ENCODE measurements at places on chromosomes 2 and 18. TPM values are rescaled to one million over a fixed set of nuclear protein-coding genes. Genes with fewer than 3 reads are reported as not detected.

The AFF3 gene
- 20.9 TPM for total RNA-seq

GRCh38 chr18:7778181-7778580 is 211.1 kb downstream of the PTPRM start:
- H3K4me1 ChIP-seq: peaks cover 3% of the 10 kb centered on the region
- no peak for DNase-seq
- H3K36me3 ChIP-seq: no peaks in the 10 kb centered on the region
- no peaks in the 10 kb centered on the region for H3K27me3 ChIP-seq

GRCh38 chr2:113277474-113278072 is 1.1 kb downstream of the PAX8 start:
- peaks cover 4% of the 10 kb centered on the region for H3K4me1 ChIP-seq
- H3K4me3 ChIP-seq: peak overlapping the region; percentile 79
- H3K36me3 ChIP-seq: no peaks in the 10 kb centered on the region
- H3K27ac ChIP-seq: no peak overlapping the region
- no peak for DNase-seq

- H3K36me3 ChIP-seq: no peaks in the 10 kb centered on the region
- H3K27me3 ChIP-seq: no peaks in the 10 kb centered on the region
- DNase-seq: no peak
- H3K4me1 ChIP-seq: peaks cover 20% of the 10 kb centered on the region
Measured at GRCh38 chr2:145811276-145812164, 1291.6 kb upstream of the ZEB2 start.

DNA sequence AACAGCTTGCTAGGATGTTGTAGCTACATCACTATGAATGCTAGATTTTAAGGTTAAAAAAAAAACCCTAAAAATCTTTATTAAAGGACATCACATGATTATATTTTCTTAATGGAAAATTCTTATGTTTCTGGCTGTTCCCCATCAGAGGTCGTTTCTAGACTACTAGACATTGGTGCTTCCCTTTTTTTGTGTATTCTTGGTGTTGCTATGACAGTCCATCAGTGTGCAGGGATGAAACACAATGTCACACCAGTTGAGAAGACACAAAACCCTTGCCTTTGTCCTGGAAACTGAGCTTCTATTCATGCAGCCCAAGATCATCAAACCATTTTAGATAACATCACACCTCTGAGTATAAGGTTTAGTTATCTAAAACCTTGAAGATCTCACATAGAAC is 19.9 kb upstream of the TMEM131 start:
- no peak for DNase-seq
- no peak overlapping the region for H3K4me3 ChIP-seq
- H3K27me3 ChIP-seq: no peaks in the 10 kb centered on the region
- H3K4me1 ChIP-seq: peaks cover 4% of the 10 kb centered on the region

GRCh38 chr18:6624271-6624660 is 105.2 kb upstream of the ARHGAP28 start:
- DNase-seq: no peak
- H3K4me1 ChIP-seq: no peaks in the 10 kb centered on the region
- no peaks in the 10 kb centered on the region for H3K36me3 ChIP-seq
- no peak overlapping the region for H3K27ac ChIP-seq

The OR6B2 gene
- not detected for total RNA-seq

- H3K27me3 ChIP-seq: no peaks in the 10 kb centered on the region
- DNase-seq: no peak
- H3K36me3 ChIP-seq: no peaks in the 10 kb centered on the region
Measured at GRCh38 chr2:142973160-142973821, 95.8 kb downstream of the KYNU start.

DNA sequence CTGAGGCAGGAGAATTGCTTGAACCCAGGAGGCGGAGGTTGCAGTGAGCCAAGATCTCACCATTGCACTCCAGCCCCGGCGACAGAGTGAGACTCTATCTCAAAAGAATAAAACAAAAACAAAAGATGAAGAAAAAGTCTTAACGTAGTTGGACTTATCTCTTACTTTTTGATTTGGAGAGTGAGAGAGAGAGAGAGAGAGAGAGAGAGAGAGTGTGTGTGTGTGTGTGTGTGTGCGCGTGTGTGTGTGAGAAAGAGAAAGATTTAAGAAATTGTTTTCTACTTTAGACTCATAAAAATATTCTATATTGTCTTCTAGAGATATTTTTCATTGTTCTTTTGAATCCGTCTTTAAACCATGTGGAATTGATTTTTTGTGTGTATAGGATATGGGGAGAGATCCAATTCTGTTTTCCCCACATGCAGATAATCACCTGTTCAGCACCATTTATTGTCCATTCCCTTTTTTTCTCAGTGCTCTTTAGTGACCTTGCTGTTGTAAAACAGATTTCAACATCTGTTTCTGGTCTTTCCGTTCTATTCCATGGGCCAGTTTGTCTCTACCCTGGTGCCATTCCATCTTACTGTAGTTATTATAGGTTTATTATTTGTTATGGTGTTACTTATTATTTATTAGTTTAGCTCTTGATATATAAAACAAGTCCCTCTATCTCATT is 53.5 kb downstream of the KCMF1 start:
- H3K36me3 ChIP-seq: peaks cover 17% of the 10 kb centered on the region
- no peaks in the 10 kb centered on the region for H3K27me3 ChIP-seq
- H3K4me1 ChIP-seq: peaks cover 19% of the 10 kb centered on the region

The SAG gene
- total RNA-seq: not detected

DNA sequence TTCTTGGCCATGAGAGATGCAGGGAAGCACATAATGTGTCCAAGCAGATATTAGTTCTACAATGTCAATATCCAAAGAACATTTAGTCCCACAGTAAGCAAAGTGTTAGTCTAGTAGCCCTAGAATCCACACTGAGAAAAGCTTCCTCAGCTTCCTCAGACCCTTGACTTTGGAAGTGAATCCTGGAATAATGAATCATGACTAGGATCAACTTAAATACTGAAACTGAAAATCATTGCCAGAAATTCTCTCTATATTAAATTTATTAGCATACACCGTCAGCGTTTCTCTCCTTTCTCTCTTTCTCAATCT is 356.9 kb upstream of the ACVR2A start:
- no peak for DNase-seq
- H3K27me3 ChIP-seq: peaks cover 4% of the 10 kb centered on the region
- H3K36me3 ChIP-seq: no peaks in the 10 kb centered on the region
- no peak overlapping the region for H3K4me3 ChIP-seq
- peaks cover 14% of the 10 kb centered on the region for H3K4me1 ChIP-seq

GRCh38 chr2:127704641-127705390 is 3.5 kb downstream of the SFT2D3 start:
- H3K36me3 ChIP-seq: peaks cover 17% of the 10 kb centered on the region
- peak overlapping the region; percentile 79 for H3K4me3 ChIP-seq
- peak overlapping the region; percentile 50 for H3K27ac ChIP-seq
- H3K27me3 ChIP-seq: no peaks in the 10 kb centered on the region

DNA sequence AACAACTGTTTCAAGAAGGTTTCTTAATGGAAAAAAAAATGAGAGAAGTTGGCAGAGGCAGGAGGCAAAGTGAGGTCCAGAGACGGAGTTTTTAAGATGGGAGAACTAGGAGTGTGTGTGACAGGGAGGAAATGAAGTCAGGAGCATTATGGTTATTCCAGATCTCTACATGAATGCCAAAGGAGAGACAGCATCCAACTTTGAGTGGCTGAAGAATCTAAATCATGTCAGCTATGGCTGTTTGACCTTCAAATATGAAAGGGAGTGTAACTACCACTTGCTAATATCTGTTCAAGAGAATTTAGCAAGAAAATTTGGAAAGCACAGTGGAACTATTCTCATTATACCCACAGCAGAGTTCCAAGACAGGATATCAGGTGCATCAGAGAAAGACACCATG is 81.2 kb upstream of the CCBE1 start:
- H3K4me3 ChIP-seq: no peak overlapping the region
- no peaks in the 10 kb centered on the region for H3K36me3 ChIP-seq
- no peak for DNase-seq
- no peaks in the 10 kb centered on the region for H3K4me1 ChIP-seq

DNA sequence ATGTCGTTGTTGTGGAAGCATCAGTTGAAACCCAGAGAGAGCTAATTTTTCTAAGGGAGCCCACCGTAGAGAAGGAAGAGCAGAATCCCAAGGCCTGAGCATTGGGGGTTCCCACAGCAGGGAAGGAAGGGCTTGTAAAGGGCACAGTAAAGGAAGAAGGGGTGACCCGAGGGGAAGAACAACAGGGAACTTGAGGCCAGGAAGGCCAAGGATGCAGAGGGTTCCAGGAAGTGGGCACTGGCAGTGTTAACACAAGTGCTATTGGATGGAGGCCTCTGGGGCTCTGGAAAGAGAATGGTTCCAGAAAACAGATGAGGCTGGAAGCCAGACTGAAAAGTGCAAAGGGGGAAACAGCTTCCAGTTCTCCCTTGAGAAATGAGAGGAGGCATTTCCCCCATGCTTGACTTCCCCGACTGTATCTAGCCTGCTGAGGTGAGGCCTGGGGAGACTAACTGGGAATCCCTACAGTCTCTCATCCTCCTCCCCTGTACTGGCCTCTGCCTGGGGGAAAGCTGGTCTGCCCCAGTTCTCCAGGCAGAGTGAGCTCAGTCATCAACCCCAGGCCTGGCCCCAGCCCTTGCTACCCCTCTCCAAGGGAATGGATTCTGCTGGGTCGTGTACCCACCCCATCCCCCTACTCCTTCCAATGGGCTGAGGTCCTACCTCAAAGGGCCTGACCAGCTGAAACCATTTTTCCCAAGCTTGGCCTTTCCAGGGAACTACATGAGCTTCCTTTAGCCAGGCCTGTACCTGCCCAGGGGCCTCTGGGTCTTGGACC is 43.2 kb upstream of the MRPL33 start:
- no peaks in the 10 kb centered on the region for H3K27me3 ChIP-seq
- DNase-seq: no peak
- no peaks in the 10 kb centered on the region for H3K36me3 ChIP-seq

The ELOA2 gene
- not detected for total RNA-seq

The PRKAG3 gene
- not detected for total RNA-seq

DNA sequence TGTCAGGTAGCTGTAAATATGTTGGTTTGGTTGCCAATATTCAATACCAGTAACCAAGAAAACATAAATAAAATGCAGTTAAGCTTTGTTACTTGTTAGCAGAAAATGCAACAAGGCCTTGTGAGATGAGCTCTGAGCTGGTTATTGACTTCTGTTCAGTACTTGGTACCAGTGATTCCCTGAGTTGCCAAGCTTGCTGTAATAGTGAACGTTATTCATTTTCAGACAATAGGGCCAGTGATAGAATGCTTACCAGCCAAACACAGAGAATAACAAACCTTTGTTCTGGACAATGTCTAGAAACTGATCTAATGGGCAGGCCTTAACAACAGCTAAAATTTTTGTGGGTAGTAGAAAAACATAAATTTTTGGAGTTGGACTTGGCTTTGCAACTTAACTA is 29.5 kb downstream of the RASGRP3 start:
- no peaks in the 10 kb centered on the region for H3K27me3 ChIP-seq
- no peak overlapping the region for H3K4me3 ChIP-seq
- H3K36me3 ChIP-seq: no peaks in the 10 kb centered on the region
- H3K4me1 ChIP-seq: peaks cover 13% of the 10 kb centered on the region

- H3K27ac ChIP-seq: no peak overlapping the region
- peaks cover 5% of the 10 kb centered on the region for H3K36me3 ChIP-seq
- DNase-seq: no peak
- no peaks in the 10 kb centered on the region for H3K27me3 ChIP-seq
- H3K4me1 ChIP-seq: no peaks in the 10 kb centered on the region
- no peak overlapping the region for H3K4me3 ChIP-seq
Measured at GRCh38 chr2:76640905-76641304, 881.3 kb downstream of the LRRTM4 start.

The GEN1 gene
- 29.7 TPM for total RNA-seq

DNA sequence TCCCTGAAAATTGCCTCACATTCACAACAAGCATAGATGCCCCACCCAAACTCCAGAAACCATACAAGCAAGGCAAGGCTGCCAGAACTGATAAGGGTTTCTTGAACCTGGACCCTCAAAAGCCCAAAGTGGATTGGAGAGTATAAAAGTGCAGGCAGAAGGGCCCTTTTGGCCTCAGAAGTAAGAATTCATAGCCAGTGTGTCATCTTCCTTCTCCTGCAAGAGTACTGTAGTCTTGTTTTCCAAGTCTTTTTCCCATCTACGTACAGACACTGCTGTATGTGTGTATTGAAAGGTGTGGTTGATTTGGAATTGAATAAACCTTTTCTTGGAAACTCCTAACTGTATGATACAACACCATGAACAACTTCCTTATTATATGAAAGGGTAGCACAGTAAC is 46.8 kb downstream of the ZC3H15 start:
- H3K4me3 ChIP-seq: no peak overlapping the region
- H3K27ac ChIP-seq: peak overlapping the region; percentile 22
- H3K27me3 ChIP-seq: no peaks in the 10 kb centered on the region
- peaks cover 3% of the 10 kb centered on the region for H3K36me3 ChIP-seq
- peaks cover 34% of the 10 kb centered on the region for H3K4me1 ChIP-seq

- peak overlapping the region; percentile 93 for H3K4me3 ChIP-seq
- no peak overlapping the region for H3K27ac ChIP-seq
- H3K4me1 ChIP-seq: peaks cover 14% of the 10 kb centered on the region
- H3K36me3 ChIP-seq: no peaks in the 10 kb centered on the region
- peaks cover 3% of the 10 kb centered on the region for H3K27me3 ChIP-seq
Measured at GRCh38 chr2:240433973-240434727, 1.3 kb upstream of the GPC1 start.

DNA sequence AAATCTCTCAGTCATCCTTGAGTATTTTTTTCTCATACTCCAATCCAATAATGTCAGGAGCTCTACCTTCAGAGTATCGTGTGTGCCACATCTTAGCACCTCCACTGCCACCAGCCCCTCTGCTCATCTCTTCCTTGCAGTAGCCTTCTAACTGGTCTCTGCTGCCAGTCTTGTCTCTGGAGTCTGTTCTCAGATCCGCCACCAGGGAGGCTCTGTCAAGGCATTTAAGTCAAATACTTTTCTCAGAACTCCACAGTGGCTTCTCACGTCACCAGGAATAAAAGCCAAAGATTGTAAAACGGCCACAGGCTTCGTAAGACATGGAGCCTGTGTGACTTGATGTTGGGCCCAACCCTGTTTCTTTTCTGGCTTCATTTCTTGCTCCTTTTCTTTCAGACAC is 7.1 kb downstream of the UNC50 start:
- no peaks in the 10 kb centered on the region for H3K27me3 ChIP-seq
- no peak overlapping the region for H3K27ac ChIP-seq
- H3K4me3 ChIP-seq: peak overlapping the region; percentile 7
- peaks cover 10% of the 10 kb centered on the region for H3K4me1 ChIP-seq
- peaks cover 22% of the 10 kb centered on the region for H3K36me3 ChIP-seq

The IL1F10 gene
- total RNA-seq: not detected

The ABCG5 gene
- not detected for total RNA-seq

The CRYGC gene
- not detected for total RNA-seq

- no peaks in the 10 kb centered on the region for H3K27me3 ChIP-seq
- no peak overlapping the region for H3K4me3 ChIP-seq
- no peak overlapping the region for H3K27ac ChIP-seq
- no peak for DNase-seq
- H3K4me1 ChIP-seq: peaks cover 7% of the 10 kb centered on the region
Measured at GRCh38 chr2:162473986-162474385, 130.1 kb downstream of the GCA start.

- H3K36me3 ChIP-seq: peaks cover 11% of the 10 kb centered on the region
- no peak overlapping the region for H3K27ac ChIP-seq
- no peak for DNase-seq
- no peak overlapping the region for H3K4me3 ChIP-seq
- H3K27me3 ChIP-seq: no peaks in the 10 kb centered on the region
- no peaks in the 10 kb centered on the region for H3K4me1 ChIP-seq
Measured at GRCh38 chr2:37267685-37268084, 36.2 kb downstream of the NDUFAF7 start.

The OTX1 gene
- total RNA-seq: 12.4 TPM

The CTAGE1 gene
- total RNA-seq: not detected

Measured in neural crest cell (in vitro differentiated cells).